ENCODE measurements at places on chromosomes 6 and 20. TPM values are rescaled to one million over a fixed set of nuclear protein-coding genes. Genes with fewer than 3 reads are reported as not detected.

RAD21L1 gene
- total RNA-seq, result not detected

TMEM170B gene
- 0.57 TPM for total RNA-seq

TBX18 gene
- not detected for total RNA-seq

LHFPL5 gene
- total RNA-seq, result not detected

HLA-F gene
- total RNA-seq, result 310 TPM

LINC00237 gene
- not detected for total RNA-seq

TPD52L1 gene
- 5.7 TPM for total RNA-seq

RUNX2 gene
- 3.6 TPM for total RNA-seq

TBC1D7 gene
- total RNA-seq, result 27.1 TPM

DNA sequence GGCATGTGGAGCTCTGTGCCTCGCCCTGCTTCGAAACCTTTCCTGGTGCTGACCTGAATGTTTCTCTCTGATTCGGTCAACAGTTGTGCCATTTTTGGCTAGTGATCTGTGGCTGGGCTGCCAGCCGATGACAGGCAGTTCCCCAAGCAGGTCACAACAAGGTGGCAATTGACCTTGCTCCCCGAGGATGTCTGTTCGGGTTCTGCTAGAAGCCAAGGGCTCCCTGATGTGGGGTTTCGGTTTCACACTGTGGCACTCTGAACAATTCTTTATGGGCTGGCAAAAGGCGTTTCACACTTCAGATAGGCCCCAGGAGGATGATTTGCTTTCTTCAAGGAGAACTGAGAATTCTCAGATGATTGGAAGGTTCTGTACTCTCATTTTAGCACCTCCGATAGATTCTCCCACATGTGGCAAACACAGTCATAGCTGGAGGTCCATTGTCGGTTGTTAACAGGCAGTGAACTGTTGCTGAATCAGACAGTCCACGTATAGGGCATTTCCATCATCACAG lies 135.6 kb downstream of the SLC24A3 start:
- no peaks in the 10 kb centered on the region for H3K27me3 ChIP-seq
- H3K36me3 ChIP-seq, result no peaks in the 10 kb centered on the region
- no peak for DNase-seq
- no peaks in the 10 kb centered on the region for H3K4me1 ChIP-seq

- peaks cover 2% of the 10 kb centered on the region for H3K27me3 ChIP-seq
- no peak for DNase-seq
- H3K4me1 ChIP-seq, result peaks cover 8% of the 10 kb centered on the region
Measured at GRCh38 chr6:22956029-22956681, 386.8 kb downstream of the HDGFL1 start.

- no peak for DNase-seq
- H3K27ac ChIP-seq, result no peak overlapping the region
- H3K4me1 ChIP-seq, result no peaks in the 10 kb centered on the region
- H3K36me3 ChIP-seq, result no peaks in the 10 kb centered on the region
- no peak overlapping the region for H3K4me3 ChIP-seq
Measured at GRCh38 chr6:104212977-104213668, 646.6 kb downstream of the HACE1 start.

- H3K36me3 ChIP-seq, result peaks cover 27% of the 10 kb centered on the region
- H3K27me3 ChIP-seq, result no peaks in the 10 kb centered on the region
- no peak overlapping the region for H3K27ac ChIP-seq
Measured at GRCh38 chr20:41424546-41424945, 57.9 kb upstream of the EMILIN3 start.

GRCh38 chr20:18288749-18289267 lies 481 bp downstream of the ZNF133 start:
- peaks cover 19% of the 10 kb centered on the region for H3K36me3 ChIP-seq
- peaks cover 12% of the 10 kb centered on the region for H3K4me1 ChIP-seq
- H3K27ac ChIP-seq, result peak overlapping the region; percentile 98
- peak; percentile 8 for DNase-seq
- H3K4me3 ChIP-seq, result peak overlapping the region; percentile 95
- peaks cover 12% of the 10 kb centered on the region for H3K27me3 ChIP-seq

DNA sequence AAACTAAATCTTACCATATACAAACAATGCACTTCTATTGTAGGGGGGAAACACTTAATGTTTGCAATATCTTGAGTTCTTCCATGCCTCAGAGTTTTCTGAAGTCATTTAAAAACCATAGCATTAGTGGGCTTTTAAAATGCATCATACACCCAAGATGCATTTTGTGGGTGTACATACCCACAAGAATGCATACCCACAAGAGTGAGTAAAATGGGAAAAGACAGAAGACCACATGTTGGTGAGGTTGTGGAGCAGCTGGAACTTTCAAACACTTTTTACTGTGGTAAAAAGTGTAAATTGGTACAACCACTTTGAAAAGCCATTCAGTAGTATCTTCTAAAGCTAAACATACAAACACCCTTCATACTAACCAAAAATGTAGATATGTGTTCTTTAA lies 57.5 kb downstream of the CYB5R4 start:
- peaks cover 23% of the 10 kb centered on the region for H3K36me3 ChIP-seq
- no peak overlapping the region for H3K4me3 ChIP-seq
- no peak overlapping the region for H3K27ac ChIP-seq

DNA sequence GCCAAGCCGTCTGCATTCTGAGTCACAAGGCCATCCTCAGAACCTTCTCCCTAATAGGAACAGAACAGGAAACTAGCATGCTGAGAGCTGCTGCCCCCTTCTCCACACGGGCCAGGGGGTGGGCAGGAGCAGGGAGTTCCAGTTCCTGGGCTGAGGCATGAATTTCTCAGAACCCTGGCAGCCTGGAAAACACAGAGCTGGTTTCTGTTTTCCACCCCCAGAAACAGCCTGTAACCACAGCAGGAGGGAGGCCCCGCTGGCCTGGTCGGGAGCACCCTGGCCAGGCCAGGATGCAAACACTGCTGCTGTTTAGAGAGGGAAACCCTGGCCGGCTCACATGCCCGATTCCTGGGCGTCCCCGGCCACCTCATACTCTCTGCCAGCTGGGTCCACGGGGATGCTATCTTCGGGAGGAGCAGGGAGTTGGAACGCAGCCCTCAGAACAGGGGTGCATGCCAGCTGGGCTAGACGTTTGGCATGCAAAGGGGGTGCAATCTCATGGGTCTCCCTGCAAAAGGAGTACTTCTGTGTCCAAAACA lies 130.1 kb downstream of the NFATC2 start:
- H3K4me1 ChIP-seq, result peaks cover 24% of the 10 kb centered on the region
- no peaks in the 10 kb centered on the region for H3K27me3 ChIP-seq
- no peak for DNase-seq

GRCh38 chr6:111087871-111088667 lies 766 bp downstream of the SLC16A10 start:
- H3K4me3 ChIP-seq, result peak overlapping the region; percentile 89
- peak; percentile 79 for DNase-seq
- H3K27ac ChIP-seq, result peak overlapping the region; percentile 76
- H3K36me3 ChIP-seq, result no peaks in the 10 kb centered on the region
- no peaks in the 10 kb centered on the region for H3K27me3 ChIP-seq
